Cortex of kidney (tissue), 1 donor: ENCODE measurements at places on chromosomes 12 and 14.

- no peak for DNase-seq
Measured at GRCh38 chr12:6872073-6873048, 742 bp downstream of the SPSB2 start.

DNA sequence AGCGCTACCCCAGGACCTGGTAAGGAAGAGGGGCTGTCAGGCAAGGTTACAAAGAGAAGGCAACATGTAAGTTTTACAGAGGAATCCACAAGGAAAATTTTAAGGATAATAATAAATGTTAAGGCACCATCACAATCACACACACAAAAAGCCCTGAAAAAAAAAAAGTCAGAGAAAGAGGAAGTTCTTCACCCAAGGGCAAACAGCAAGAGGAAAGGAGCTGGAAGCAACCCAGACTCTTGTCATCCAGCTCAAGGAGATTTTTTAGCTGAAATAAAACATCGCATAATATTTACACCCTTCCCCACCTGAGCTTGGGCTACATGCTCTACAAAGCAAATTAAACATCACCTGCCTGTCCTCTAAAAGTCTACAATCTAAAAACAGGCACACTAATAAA lies 9.5 kb downstream of the SPTB start:
- DNase-seq, result no peak

DNA sequence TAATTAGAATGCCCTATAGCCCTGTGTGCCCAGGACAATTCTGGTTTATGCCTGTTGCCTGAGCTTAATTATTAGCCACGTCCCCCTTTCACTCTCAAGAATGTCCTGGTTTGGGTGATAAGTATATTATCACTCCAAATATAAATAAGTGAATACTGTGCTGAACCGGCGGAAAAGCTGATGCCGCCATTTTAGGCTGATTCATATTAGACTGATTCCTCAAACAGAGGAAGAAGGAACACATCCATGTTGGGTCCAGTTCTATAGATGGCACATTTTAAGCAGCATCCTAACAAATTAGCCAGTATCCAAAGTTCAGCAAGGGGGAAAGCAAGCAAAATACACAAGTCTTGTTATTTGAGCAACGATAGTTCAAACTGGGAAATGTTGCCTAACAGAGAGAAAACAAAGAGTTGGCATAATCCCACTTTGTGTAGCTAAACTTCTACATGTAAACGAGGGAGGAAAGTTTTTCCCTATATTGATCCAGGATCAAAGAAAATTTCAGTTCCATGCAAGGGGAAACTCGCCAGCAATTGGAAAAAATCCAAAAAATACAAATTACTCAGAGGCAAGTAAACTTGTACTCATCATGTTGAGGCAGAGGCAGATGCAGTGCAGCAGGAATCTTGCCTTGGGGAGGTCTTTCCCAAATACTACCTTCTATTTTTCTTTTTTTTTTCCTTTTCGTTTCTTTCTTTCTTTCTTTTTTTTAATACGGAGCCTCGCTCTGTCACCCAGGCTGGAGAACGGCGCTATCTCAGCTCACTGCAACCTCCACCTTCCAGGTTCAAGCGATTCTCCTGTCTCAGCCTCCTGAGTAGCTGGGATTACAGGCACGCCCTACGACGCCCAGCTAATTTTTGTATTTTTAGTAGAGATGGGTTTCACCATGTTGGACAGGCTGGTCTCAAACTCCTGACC lies 96.2 kb downstream of the ITPR2 start:
- no peak for DNase-seq

- DNase-seq, result no peak
Measured at GRCh38 chr14:31819281-31819680, 257.8 kb upstream of the ARHGAP5 start.

DNA sequence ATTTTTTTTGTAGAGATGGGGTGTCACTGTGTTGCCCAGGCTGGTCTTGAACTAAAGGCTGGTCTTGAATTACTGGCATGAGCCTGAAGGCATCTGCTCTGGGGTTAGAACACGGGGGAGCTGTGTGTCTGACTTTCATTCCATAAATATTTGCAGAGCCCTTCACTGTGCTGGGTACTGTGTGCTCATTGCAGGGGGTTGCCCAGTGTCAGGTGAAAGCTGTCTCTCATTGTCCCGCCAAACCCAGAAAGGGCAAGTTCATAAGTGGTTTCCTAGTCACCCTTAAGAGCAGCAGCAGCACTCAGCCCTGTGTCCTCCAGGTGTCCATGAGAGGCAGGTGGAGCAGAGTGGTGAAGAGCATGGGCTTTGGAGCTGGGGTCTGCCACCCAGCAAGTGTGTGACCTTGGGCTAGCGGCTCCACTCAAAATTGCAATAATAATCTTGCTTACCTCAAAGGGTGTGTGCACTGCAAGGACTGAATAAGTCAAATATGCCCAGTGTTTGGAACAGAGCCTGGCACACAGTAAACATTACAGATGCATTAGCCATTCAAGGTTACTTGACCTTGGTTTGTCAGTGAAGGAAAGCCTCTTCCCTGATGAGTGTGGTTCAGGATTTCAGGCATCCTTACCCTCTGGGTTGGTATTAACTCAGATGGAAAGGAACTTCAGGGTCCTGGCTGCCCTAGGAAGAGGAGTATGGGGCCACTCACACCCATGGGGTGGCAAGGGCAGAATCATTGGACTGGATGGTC lies 4.4 kb upstream of the SMIM41 start:
- DNase-seq, result no peak

DNA sequence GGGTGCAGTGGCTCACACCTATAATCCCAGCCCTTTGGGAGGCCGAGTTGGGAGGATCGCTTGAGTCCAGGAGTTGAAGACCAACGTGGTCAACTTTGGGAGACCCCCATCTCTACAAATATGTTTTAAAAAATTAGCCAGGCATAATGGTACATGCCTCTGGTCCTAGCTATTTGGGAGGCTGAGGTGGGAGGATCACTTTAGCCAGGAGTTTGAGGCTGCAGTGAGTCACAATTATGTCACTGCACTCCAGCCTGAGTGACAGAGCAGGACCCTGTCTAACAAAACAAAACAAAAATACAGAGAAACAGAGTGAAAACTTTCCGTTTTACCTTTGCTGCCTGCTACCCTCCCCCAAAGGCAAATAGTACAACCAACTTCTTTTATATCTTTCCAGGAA lies 60.2 kb downstream of the SRGAP1 start:
- DNase-seq, result no peak

DNA sequence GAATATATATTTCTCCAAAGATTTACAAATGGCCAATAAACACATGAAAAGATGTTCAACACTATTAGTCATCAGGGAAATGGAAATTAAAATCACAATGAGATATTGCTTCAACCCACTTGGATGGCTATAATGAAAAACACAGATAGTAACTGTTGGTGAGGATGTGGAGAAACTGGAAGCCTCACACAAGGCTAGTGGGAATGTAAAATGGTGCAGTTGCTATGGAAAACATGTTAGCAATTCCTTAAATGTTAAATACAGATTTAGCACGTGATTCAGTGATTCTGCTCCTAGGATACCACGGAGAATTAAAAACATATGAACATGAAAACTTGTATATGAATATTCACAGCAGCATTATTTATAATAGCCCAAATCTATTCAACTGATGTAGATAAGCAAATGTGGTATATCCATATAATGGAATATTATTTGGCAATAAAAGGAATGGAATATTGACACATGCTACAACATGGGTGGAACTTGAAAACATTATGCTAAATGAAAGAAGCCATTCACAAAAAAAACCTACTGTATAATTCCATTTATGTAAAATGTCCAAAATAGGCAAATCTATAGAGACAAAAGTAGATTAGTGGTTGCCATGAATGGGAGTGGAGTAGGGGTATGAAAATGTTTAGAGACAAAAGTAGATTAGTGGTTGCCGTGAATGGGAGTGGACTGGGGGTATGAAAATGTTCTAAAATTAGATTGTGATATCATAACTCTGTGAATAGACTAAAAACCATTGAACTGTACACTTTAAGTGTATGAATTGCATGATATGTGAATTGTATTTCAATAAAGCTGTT lies 227.1 kb upstream of the DDHD1 start:
- DNase-seq, result no peak

DNA sequence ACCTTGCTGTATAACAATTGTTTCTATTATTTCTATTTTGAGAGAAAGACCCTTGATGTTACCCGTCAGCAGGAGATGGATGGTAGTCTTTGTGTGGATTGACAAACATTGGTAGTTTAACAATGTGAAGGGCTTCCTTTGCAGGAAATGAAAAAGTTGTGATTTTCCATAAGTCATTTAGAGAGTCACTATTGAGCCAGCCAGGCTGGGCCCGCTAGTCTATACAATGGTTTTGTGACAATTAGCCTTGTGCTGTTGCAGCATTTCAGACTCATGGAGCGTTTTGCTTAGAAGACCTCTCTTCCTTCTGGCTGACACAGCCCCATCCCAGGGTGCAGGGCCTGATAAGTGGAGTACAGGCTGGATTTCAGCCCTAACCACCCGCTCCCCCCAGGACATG lies 18.3 kb upstream of the SLC38A2 start:
- DNase-seq, result no peak

GRCh38 chr12:88520436-88520820 lies 59.8 kb downstream of the KITLG start:
- no peak for DNase-seq

GRCh38 chr14:100203146-100203545 lies 35.8 kb upstream of the YY1 start:
- DNase-seq, result no peak

DNA sequence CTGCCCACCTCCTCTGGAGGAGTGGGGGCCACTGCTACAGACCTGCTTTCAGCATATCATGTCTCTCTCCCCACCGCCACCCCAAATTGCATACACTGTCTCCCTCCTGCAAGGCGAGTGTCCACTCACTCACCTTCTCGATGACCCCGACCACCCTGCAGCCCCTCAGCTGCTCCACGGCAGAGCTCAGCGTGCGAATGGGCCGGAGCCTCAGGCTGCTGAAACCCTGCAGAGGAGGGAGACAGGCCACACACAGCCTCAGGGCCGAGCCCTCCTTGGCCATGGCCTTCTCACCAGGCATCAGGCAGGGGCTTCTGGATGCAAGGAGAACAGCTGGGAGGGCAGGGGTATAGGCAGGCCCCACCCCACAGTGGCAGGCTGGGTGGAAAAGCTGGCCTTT lies 4.7 kb downstream of the RPS6KL1 start:
- DNase-seq, result no peak

DNA sequence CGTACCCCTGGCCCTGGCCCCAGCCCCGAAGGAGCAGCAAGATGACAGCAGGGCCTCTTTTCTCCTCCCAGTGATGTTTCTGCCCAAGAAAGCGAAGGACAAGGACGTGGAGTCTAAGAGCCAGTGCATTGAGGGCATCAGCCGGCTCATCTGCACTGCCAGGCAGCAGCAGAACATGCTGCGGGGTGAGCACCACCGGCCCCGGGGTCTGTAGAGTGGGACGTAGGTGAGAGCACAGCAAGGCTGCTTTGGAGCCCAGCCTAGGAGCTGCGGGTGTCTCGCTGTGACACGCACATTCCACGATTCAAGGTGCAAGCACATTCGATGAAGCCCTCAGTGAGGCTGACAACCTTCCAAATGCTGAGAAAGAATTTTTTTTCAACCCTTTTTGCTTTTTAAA lies 5.2 kb upstream of the TEX22 start:
- no peak for DNase-seq

DNA sequence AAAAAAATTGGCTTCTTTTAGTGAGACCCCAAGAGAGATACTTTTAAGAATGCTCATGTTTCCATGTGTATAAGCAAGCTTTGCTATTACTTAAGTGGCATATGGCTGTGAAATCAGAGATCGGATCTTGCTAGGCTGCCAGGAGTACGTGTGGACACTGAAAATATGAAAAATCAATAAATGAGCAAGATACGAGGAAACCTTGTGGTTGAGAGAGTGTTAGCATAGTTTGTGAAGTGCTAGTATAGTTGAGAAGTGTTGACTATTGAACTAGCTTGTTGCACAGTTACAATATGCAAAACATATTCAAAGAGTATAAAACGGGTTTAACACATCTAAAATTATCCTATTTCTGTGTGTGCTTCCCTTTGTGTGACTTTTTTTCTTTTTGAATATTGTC lies 230.9 kb upstream of the NOVA1 start:
- no peak for DNase-seq

GRCh38 chr12:64261813-64262212 lies 39.7 kb upstream of the KICS2 start:
- DNase-seq, result no peak

- DNase-seq, result no peak
Measured at GRCh38 chr12:79255288-79255687, 390.7 kb downstream of the SYT1 start.

DNA sequence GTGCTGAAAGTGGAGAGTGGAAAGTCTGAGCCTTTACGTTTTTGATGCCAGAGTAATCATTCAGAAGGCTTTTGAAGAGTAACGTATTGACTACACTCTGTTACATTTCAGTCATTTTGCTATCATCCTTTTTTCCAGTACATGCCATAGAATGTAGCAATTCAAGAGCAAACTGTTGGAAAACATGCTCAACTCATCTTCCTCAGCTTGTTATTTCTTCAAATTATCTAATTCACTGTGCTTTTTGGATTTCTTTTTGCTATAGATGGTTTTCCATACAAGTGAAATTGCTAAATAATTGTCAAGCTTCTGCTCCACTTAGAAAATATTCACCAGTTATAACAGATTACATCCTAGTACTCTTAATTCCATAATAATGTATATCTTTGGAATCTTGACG lies 129.9 kb upstream of the CLEC14A start:
- DNase-seq, result no peak

- no peak for DNase-seq
Measured at GRCh38 chr12:109302358-109302757, 6.7 kb downstream of the FOXN4 start.

DNA sequence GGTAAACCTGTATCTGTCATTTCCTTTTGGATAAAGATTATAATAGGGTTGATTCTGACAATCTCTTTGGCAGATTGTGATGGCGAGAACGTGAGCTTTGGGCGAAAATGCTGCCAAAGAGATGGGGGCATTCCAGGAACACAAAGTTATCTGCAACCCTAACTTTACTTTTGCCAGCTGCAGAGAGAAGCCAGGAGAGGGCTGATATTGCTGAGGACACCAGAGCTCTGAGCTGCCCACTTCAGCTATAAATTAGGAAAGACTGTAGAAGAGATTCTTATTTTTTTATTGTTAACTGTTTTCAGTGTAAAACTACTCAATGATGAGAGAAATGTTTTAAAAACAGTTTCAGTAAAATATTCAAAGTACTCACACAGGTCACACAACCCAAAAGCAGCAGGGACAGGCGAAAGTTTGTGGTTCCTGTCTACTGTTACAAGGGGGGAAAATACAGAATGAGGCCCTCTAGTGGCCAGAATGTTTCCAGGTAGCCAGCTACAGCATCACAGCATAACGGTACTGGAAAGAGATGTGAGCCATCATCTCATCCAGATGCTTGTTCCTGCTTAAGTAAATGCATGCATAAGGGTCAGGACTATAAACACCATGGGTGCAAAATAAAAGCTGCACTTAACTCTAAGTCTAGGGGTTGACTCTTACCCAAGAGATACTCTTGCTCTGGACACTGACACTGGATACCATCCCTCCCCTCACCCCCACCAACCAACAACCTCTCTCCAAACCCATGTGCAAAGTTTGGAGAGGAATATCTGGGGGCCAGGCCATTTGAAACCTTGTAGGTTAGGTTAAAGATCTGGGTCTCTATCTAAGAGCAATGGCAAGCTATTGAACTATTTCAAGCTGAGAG lies 498.4 kb downstream of the RMST start:
- DNase-seq, result no peak
